ENCODE measurements at places on chromosomes 1 and 21. TPM values are rescaled to one million over a fixed set of nuclear protein-coding genes. Genes with fewer than 3 reads are reported as not detected.

Gene FMOD
- not detected for total RNA-seq

Gene CTTNBP2NL
- 0.25 TPM for total RNA-seq

Gene IGSF21
- not detected for total RNA-seq

Gene SERPINC1
- total RNA-seq: not detected

Gene C8A
- total RNA-seq: not detected

Gene ST6GALNAC5
- not detected for total RNA-seq

Gene PTGS2
- total RNA-seq: 0.88 TPM

Gene HTR6
- 2.2 TPM for total RNA-seq

Gene EDARADD
- total RNA-seq: 1.5 TPM

- no peaks in the 10 kb centered on the region for H3K27me3 ChIP-seq
- H3K36me3 ChIP-seq: peaks cover 13% of the 10 kb centered on the region
- H3K4me1 ChIP-seq: peaks cover 42% of the 10 kb centered on the region
- peak overlapping the region; percentile 84 for H3K27ac ChIP-seq
- DNase-seq: no peak
These were observed 1.9 kb upstream of the PRMT2 start for GRCh38 chr21:46633566-46633965.

DNA sequence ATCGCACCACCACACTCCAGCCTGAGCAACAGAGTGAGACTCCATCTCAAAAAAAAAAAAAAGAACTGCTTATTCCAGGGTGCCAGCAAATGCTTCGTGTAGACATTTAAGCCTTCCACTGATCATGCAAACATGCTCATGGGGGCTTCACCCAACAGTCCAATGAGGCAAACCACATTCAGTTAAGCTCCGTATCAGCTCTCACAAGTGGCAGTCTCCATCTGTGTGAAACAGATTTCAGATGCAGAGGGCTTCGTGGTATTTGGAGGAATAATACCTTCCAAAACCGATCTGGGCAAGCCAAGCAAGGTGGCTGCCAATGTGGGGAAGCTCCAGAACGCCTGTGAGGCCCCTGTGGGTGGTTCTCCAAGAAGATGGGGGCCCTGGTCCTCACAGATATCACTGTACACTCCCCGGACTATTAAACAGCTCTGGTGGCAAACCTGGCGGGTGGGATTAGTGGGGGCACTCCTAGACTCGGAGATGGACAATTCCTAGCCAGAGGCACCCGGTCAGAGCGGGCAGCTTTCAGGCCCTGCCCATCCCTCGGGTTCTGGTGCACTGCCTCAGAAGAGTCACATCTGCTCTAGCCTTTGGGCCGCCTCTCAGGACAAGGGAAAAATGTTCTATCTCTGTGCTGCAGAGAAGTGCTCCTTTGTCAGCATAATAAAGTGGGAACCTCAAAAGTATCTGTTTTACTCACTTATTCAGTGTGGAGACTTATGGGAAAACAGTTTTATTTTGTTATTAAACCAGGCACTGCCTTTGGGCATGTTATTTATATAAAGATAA, 10.2 kb downstream of the CREG1 start:
- no peaks in the 10 kb centered on the region for H3K4me1 ChIP-seq
- peaks cover 16% of the 10 kb centered on the region for H3K36me3 ChIP-seq
- no peak for DNase-seq
- H3K27ac ChIP-seq: no peak overlapping the region
- H3K27me3 ChIP-seq: no peaks in the 10 kb centered on the region

GRCh38 chr1:33402206-33402605, 28.7 kb downstream of the PHC2 start:
- DNase-seq: no peak
- no peak overlapping the region for H3K4me3 ChIP-seq
- no peak overlapping the region for H3K27ac ChIP-seq
- no peaks in the 10 kb centered on the region for H3K36me3 ChIP-seq
- no peaks in the 10 kb centered on the region for H3K4me1 ChIP-seq
- no peaks in the 10 kb centered on the region for H3K27me3 ChIP-seq

DNA sequence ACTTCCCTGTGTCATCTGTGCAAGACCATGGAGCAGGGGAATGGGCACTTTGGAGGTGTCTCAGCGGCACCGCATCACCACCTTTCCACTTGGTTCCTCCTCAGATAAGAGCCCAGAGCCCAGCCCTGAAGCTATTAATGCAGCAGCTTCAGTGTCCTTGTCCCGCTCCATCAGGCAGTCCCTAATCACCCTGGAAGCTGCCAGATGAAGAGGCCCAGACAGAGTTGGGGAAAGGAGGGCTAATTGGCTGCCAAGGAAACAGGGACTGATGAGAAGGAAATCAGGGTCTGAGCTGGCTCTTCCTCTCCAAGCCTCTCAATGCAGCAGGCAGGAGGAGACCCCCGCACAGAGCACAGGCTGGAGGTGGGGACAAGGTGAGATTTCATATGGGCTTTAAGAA, 83.1 kb upstream of the KLHDC7A start:
- no peaks in the 10 kb centered on the region for H3K36me3 ChIP-seq
- H3K27ac ChIP-seq: no peak overlapping the region
- no peak overlapping the region for H3K4me3 ChIP-seq
- no peaks in the 10 kb centered on the region for H3K4me1 ChIP-seq

- no peak for DNase-seq
- no peaks in the 10 kb centered on the region for H3K36me3 ChIP-seq
- H3K27ac ChIP-seq: no peak overlapping the region
- H3K4me1 ChIP-seq: no peaks in the 10 kb centered on the region
- no peak overlapping the region for H3K4me3 ChIP-seq
These were observed 628.8 kb upstream of the ADAMTS5 start for GRCh38 chr21:27595716-27596115.

DNA sequence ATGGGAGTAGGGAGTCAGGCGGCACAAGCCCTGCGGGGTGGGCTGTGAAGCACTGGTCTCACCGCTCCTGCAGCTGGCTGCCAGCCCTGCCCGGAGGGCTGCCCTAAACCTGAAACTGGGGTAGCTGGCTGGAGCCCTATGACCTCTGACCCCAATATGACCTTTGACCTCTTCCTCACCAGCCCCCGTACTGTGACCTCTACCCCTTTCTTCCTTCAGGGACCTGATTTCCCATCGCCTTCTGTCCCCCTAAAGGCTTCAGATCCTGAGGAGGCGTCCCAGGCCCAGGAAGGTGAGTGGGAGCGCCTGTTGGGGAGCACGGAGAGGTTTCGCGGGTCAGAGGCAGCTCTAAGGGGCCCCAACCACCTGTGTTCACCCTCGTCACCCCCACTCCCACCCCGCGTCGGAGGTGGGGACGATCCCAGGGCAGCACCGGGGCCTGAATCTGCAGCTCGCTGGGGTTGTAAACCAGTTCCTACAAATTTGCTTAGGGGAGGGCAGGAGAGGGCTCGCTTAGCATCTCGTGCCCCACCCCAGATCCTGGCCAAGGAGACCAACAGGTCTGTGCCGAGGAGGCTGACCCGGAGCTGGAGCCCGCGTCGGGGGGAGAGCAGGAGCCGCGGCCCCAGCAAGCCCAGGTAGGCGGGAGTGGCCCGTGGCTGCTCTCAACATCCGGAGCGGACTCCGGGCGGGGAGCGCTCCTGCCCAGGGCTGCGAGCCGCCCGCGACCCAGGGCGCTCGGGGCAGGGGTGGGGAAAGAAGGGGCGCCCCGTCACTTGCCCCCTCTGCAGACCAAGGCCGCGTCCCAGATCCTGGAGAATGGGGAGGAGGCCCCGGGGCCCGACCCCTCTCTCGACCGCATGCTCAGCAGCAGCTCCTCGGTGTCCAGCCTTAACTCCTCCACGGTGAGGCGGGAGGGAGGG, 7.3 kb downstream of the SYTL1 start:
- H3K27ac ChIP-seq: peak overlapping the region; percentile 48
- peaks cover 58% of the 10 kb centered on the region for H3K36me3 ChIP-seq
- no peaks in the 10 kb centered on the region for H3K27me3 ChIP-seq
- DNase-seq: peak; percentile 58

GRCh38 chr1:86594284-86594770, 47.4 kb downstream of the CLCA4 start:
- H3K27me3 ChIP-seq: no peaks in the 10 kb centered on the region
- H3K4me1 ChIP-seq: no peaks in the 10 kb centered on the region

DNA sequence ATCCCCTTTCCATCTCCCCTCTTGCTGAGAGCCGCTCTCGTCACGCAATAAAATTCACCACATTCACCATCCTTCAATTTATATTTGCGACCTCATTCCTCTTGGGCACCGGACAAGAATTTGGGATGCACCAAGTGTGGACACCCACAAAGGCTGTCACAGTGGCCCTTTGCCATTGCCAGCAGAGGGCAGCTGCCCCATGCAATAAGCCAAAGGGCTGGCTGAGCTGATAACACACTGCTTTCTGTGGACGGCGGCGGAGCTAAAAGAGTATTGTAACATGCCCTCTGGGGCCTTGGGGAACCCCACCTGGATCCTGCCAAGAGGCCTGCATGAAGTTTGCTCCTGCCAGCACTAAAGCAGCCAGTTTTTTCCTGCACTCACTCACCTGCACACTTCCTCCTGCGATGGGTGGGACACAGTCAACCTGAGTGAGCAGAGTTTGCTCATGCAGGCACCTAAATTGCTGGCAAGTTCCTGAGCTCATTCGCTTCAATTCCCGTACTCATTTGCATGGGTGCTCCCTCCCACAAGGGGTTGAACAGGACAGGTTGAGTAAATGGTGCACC, 792.3 kb upstream of the ADAMTS5 start:
- no peaks in the 10 kb centered on the region for H3K4me1 ChIP-seq
- H3K4me3 ChIP-seq: no peak overlapping the region
- no peaks in the 10 kb centered on the region for H3K36me3 ChIP-seq
- H3K27me3 ChIP-seq: no peaks in the 10 kb centered on the region
- DNase-seq: no peak
- H3K27ac ChIP-seq: no peak overlapping the region

- H3K27ac ChIP-seq: no peak overlapping the region
- no peaks in the 10 kb centered on the region for H3K27me3 ChIP-seq
- no peaks in the 10 kb centered on the region for H3K4me1 ChIP-seq
- no peak for DNase-seq
These were observed 212.6 kb downstream of the BARHL2 start for GRCh38 chr1:90504509-90504908.

DNA sequence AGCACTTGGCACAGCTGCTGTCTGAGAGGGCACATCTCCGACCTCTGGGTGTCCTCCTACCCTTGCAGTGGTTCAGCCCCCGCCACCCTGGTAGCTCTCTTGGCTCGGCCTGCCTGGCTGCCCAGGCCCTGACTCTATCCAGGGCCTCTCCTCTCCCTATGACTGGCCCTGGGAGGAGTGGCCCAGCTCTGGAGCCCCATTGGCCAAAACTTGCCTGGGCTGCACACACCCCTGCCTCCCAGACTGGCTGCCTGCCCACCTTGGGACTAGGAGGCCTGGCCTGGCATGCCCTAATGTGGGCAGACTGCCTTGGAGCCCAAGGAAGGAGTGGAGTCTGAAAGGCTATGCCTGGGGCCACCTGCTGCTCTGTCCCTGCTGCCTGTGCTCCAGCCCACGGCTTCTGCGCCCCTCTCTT, 33.6 kb downstream of the ACOT11 start:
- DNase-seq: no peak
- H3K36me3 ChIP-seq: no peaks in the 10 kb centered on the region
- H3K27ac ChIP-seq: no peak overlapping the region
- H3K4me1 ChIP-seq: no peaks in the 10 kb centered on the region

DNA sequence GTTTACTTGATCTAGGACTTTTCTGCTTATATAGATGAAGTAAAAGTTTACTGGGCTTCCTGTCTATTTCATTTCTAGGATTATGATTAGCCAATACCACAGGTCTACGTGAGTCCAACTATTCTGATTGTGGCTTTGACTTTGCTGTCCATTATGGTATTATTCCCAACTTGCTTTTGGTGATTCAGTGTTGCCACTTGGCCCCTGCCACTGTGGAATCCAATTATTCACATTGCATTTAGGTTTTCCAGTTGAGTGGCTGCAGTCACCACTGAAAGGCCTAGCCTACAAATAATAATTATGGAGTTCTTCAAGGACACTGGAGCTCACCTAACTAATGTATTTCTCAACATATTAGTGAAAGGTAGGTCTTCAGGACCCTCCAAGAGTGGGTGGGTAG, 574.3 kb upstream of the USP24 start:
- H3K27ac ChIP-seq: no peak overlapping the region
- no peaks in the 10 kb centered on the region for H3K4me1 ChIP-seq
- no peak for DNase-seq
- no peaks in the 10 kb centered on the region for H3K27me3 ChIP-seq

DNA sequence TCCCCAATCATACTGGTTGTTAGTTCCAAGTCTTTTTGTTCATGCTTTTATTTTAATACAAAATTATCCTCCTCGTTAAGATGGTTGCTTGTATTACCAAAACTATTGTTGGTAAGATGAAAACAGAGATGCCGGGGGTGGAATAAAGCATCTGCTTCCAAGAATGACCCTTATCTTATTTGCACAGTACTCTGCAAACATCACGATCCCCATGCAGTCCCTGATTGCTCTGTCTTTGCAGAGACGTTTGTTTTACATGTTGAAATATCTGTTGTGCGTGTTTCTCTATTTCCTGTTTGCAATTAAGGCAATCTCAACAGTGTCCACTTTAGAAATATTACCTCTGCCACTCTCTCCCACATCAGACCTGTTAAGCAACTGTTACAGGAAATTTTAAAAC, 141.3 kb upstream of the NCAM2 start:
- no peak overlapping the region for H3K4me3 ChIP-seq
- H3K27ac ChIP-seq: no peak overlapping the region
- no peaks in the 10 kb centered on the region for H3K4me1 ChIP-seq
- no peaks in the 10 kb centered on the region for H3K27me3 ChIP-seq
- DNase-seq: no peak

DNA sequence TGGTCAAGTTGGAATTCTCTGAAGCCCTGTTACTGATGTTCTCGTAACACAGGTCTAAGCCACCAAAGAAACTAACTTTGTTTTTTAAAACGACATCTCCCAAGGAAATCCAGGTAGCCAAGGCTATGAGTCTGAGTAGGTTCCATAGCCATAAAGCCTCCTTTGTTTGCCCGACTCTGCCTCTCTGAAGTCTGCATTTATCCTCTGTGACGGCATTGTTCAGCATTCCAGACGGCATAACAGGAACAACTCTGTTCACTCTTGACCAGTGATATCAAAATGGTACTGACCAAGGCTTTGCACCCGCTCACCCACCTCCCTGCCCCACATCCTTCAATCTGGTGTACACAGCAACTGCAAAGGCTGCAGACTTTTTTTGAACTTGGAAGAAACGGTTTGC, 14.8 kb downstream of the URB1 start:
- no peaks in the 10 kb centered on the region for H3K27me3 ChIP-seq
- no peak for DNase-seq
- no peaks in the 10 kb centered on the region for H3K4me1 ChIP-seq
- H3K36me3 ChIP-seq: peaks cover 64% of the 10 kb centered on the region
- no peak overlapping the region for H3K27ac ChIP-seq

- peaks cover 22% of the 10 kb centered on the region for H3K36me3 ChIP-seq
- H3K27ac ChIP-seq: no peak overlapping the region
- H3K27me3 ChIP-seq: no peaks in the 10 kb centered on the region
- H3K4me1 ChIP-seq: peaks cover 28% of the 10 kb centered on the region
These were observed 48.9 kb downstream of the AHDC1 start for GRCh38 chr1:27554759-27555699.

DNA sequence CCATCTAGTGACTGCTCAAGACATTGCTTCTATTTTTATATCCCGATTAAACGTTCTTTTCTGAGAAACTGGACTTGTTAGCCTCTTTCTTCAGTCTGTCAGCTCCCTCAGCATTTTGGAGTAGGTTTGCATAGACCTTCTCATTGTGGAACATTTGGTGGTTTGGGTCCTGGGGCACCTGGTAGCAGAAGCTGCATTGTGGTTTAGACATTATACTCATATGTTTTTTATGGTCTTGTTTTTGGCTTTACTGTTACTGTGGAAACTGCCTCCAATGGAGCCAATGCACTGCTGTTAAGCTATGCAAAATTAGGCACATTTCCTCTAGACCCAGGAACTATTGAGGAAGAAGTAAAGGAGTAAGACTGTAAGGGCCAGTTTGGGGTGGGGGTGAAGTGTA, 36.7 kb upstream of the LRRC8B start:
- H3K27me3 ChIP-seq: no peaks in the 10 kb centered on the region
- no peak overlapping the region for H3K4me3 ChIP-seq
- peaks cover 6% of the 10 kb centered on the region for H3K4me1 ChIP-seq
- no peaks in the 10 kb centered on the region for H3K36me3 ChIP-seq
- no peak overlapping the region for H3K27ac ChIP-seq

Measured in CD4-positive, alpha-beta T cell (primary cell).